ENCODE measurements at places on chromosomes 3 and 15. TPM values are rescaled to one million over a fixed set of nuclear protein-coding genes. Genes with fewer than 3 reads are reported as not detected.

The RPP25 gene
- 0.89 TPM for polyA plus RNA-seq

GRCh38 chr15:27201425-27201824, 230.4 kb downstream of the GABRG3 start:
- no peak for DNase-seq

DNA sequence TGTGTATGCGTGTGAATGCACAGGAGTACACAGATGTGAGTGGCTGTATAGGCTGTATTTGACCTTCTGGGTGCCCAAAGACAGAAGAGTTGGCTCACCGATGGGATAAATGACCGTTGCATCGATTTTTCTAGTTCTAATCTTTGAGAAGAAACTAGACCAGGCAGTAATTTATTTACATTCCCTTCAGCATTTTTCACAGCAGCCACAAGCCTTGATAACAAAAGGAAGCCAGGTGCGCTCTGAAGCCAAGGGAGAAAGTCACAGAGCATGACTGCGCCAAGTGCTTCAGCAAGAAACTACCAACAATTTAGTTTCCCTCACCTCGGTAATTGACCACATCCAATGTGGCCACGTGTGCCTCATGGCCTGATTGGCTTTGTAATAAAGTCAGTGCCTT, 5.9 kb upstream of the FAM3D start:
- DNase-seq, result no peak

DNA sequence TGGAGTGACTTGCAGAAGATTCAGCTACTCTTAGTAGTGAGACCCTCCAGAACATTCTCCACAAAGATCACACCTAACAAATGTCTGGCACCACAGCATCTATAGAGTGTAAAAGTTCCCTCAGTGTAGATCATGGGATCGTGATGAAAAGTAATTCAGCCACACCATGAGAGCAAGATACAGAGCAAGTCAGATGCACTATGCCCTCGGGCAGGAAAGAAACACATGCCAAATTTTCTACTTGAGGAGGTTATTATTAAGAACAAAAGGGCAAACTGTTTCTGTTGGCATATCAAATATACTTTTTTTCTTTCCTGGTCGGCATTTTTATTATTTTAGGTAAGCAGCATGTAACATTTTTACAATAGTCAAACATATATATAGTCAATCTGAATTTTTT, 44.8 kb upstream of the SNTN start:
- DNase-seq, result no peak

- DNase-seq, result peak; percentile 34
Measured at GRCh38 chr3:26106228-26106627, 316.3 kb downstream of the OXSM start.

DNA sequence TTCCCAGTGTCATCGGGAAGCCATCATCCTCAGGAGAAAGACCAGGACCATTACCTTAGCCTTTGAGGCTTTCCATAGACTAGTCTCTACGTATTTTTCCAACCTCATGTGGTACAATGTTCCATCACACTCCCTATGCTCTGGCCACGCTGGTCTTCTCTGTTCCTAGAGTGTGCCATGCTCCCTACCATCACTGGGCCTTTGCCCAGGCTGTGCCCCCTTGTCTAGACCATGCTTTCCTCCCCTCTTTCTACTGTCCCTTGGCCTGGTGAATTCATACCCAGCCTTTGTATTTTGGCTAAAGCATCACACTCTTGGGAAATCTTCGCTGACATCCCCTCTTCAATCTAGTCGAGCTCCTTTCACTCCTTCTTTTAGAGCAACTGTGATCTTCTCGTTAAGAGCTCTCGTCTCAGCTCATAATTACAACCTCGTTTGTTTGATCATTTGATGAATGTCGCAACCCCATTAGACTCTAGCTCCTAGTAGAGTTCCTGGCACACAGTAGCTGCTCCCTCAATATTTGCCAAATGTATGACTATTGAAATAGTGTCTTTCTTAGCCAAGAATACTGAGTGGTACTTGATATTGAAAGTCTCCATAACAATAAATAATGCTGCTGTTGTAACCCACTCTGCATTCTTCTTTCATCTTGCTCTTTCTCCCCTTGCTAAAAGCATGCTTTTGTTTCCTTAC, 100.2 kb upstream of the FAM3D start:
- DNase-seq, result no peak

- no peak for DNase-seq
Measured at GRCh38 chr3:51350751-51351150, 34.3 kb upstream of the MANF start.

Measured in muscle of arm (tissue), 14 donors.